ENCODE measurements at places on chromosomes 16 and 17. TPM values are rescaled to one million over a fixed set of nuclear protein-coding genes. Genes with fewer than 3 reads are reported as not detected.

DNA sequence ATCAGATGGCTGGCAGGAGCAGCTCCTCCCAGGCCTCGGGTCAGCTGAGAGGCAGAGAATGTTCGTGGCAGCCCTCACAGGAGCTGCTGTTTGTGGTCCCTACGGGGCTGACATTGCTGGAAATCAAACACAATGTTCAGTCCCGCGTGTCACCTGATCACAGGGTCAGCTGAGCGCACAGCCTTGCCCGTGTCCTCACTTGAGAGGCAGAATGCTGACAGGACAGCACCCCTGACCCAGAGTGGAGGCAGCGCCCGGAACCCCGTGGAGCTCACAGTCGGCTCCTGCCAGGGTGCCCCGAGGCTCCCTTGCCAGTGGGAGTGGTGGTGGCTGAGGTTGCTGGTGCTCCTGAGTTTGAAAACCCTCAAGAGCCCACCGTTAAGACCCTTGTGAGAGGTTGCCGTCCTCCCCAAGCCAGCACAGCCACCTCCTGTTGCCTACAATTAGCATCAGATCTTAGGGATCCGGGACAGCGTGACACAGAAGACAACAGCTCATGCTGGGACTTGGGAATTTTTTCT is 3.6 kb upstream of the CHMP6 start:
- DNase-seq: peak; percentile 85

DNA sequence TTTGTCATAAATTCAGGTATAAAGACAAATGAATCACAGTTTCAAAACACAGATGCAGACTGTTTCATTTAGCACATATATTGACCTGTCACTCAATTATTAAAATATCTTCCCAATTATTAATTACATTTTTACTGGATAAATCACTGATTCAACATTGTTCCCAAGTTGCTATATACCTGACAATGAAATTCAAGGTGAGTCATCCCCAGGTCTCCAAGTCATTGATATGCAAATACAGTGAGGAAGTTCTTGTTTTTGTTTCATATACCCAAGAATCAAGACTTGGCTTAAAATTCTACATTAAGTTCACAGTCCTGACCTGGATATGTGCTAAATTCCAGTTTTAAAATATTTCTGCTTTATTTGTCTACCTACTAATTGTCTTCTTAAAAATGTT is 599.3 kb upstream of the PSMD7 start:
- no peak for DNase-seq

Gene CDH5
- 50.2 TPM for total RNA-seq

DNA sequence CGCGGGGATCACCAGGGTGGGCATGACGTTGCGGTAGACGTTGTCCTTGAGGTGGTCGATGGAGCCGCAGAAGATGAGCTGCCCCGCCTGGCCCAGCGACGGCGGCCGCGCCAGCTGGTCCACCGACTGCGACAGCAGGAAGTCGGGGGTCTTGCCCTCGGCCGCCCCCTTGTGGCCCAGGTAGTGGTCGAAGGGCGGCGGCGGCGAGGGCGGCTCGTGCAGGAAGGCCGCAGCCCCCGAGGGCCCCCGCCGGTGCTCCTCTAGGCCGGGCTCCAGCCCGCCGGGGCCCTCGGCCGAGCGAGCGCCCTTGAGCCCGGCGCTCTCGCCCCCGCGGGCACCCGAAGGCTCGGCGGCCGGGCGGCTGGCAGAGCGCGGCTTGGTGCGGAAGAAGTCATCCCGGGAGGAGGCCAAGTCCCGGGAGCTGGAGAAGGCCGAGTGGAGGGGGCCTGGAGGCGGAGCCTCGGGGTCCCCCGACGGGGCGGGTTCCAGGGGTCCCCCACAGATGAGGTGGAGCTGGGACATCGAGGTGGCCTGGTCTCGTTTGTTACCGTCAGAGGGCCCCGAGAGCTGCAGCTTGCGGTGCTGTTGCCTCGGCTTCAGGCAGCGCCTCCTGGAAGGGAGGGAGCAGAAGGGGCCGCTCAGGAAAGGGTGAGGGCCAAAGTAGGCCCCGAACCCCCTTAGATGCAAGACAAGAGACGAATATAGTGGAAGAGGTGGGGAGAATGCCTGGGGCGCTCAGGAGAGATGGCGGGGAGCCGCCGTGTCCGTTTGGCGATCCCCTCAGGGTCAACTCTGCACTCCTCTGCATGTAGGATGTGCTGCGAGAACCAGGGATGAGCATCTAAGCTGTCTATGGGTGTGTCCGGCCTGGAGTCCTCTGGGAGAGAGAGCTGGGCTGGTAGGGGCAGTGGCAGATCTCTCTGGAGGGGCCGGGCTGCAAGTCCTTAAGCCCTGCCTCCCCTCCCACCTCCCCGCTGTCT is 8.8 kb downstream of the FAM171A2 start:
- DNase-seq: no peak

GRCh38 chr17:17057057-17057551 is 14.8 kb downstream of the MPRIP start:
- DNase-seq: peak; percentile 60

- no peak for DNase-seq
These were observed 8.1 kb downstream of the LDAF1 start for GRCh38 chr16:21166561-21166961.

Gene KRT9
- total RNA-seq: not detected

DNA sequence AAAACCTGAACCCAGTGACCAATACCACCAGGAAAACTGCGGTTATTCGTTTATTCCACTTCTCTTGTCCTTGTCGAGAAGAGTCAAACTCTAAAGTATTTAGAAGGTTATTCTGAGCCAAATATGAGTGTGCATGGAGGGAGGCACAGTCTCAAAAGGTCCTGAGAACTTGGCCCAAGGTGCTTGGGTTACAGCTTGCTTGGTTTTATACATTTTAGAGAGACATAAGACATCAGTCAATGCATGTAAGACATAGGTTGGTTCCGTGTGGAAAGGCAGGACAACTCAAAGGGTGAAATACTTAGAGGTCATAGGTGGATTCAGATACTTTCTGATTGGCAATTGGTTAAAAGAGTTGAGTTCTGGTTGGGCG is 681 bp upstream of the TRAP1 start:
- no peak for DNase-seq
